Astrocyte (in vitro differentiated cells and primary cell): ENCODE measurements at places on chromosomes 7 and 10.

GRCh38 chr10:4576206-4576605 lies 249.8 kb upstream of the AKR1E2 start:
- no peaks in the 10 kb centered on the region for H3K36me3 ChIP-seq
- H3K27me3 ChIP-seq, result no peaks in the 10 kb centered on the region
- H3K27ac ChIP-seq, result no peak overlapping the region
- no peak for DNase-seq
- no peak overlapping the region for H3K4me3 ChIP-seq

- peaks cover 47% of the 10 kb centered on the region for H3K4me1 ChIP-seq
- no peaks in the 10 kb centered on the region for H3K27me3 ChIP-seq
- H3K27ac ChIP-seq, result peak overlapping the region; percentile 54
- no peak overlapping the region for H3K4me3 ChIP-seq
- no peaks in the 10 kb centered on the region for H3K36me3 ChIP-seq
- DNase-seq, result no peak
Measured at GRCh38 chr10:103764296-103765088, 90.9 kb downstream of the SH3PXD2A start.

DNA sequence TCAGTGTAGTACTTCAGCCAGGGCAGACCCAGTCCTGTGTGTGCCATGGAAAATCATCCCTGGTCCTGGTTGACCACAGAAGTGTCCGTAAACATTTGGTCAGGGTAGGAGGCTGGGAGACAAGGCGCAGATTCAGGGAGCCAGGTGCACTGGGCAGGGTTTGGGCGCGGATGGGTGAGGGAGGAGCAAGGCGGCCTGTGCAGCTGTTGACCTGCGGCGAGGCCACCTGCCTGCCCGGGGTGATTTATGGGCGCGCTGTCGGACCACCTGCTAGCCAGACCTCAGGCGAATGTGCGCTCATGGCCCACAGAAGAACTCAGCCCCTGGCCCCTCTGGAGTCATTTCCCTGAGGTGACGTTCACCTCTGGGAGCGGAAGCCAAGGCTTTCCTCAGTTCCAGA lies 6.6 kb downstream of the SFRP5 start:
- H3K4me3 ChIP-seq, result no peak overlapping the region
- no peaks in the 10 kb centered on the region for H3K4me1 ChIP-seq
- no peaks in the 10 kb centered on the region for H3K36me3 ChIP-seq
- peaks cover 3% of the 10 kb centered on the region for H3K27me3 ChIP-seq
- H3K27ac ChIP-seq, result no peak overlapping the region

DNA sequence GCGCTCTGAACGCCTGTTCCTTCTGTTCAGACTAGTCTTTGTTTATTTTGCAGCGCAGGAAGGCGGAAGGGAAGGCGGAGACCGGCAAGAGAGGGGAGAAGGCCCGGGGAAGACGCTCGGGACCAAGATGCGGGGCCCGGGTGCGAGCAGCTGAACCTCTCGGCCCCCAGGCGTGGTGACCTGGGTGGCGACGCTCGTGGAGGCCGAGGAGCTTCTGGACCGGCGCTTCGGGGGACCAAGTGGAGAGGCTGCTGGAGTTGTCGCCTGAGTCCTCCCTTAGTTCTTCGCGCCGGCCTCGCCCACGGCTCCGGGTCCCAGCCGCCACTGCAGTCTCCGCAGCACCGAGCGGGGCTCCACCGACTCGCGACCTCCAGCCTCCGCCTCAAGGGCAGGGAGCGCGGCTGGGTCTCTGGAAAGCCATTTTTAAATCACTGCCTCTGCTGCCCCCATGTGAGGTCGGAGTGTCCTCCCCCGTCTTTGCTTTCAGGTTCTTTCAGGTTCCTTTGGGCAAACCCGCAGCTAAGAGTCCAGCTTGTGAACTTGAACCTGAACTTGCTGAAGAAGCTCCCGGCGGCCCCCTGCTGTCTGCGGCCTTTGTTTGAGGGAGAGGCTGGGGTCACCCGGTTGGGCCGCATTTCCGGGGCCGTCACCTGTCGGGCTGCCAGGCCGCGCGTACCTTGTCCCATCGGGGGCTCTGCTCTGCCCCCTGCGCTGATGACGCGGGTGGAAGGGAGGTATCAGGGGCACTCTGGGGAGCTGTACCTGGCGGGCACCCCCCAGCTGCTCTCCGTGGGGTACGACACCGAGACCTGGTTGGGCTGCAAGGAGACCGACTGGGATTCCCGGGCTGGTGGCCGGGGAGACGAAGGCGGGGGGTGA lies 136.0 kb downstream of the KIF20B start:
- peaks cover 9% of the 10 kb centered on the region for H3K4me1 ChIP-seq
- peak overlapping the region; percentile 66 for H3K4me3 ChIP-seq
- DNase-seq, result peak; percentile 18
- no peaks in the 10 kb centered on the region for H3K36me3 ChIP-seq
- H3K27ac ChIP-seq, result no peak overlapping the region

DNA sequence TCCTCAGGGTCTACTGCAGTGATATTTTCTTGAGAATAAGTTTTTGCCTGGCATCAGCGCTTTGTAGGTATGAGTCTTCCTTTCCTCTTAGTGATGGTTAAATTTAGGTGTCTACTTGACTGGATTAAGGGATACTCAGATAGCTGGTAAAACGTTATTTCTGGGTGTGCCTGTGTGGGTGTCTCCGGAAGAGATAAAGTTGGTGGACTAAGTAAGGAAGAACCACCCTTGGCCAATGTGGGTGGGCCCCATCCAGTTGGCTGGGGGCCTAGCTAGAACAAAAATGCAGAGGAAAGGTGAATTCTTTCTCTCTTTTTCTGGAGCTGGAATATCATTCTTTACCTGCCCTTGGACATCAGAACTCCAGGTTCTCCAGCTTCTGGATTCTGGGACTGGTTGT lies 138.8 kb downstream of the ADCYAP1R1 start:
- H3K27ac ChIP-seq, result no peak overlapping the region
- no peaks in the 10 kb centered on the region for H3K36me3 ChIP-seq
- no peak overlapping the region for H3K4me3 ChIP-seq
- no peaks in the 10 kb centered on the region for H3K27me3 ChIP-seq

DNA sequence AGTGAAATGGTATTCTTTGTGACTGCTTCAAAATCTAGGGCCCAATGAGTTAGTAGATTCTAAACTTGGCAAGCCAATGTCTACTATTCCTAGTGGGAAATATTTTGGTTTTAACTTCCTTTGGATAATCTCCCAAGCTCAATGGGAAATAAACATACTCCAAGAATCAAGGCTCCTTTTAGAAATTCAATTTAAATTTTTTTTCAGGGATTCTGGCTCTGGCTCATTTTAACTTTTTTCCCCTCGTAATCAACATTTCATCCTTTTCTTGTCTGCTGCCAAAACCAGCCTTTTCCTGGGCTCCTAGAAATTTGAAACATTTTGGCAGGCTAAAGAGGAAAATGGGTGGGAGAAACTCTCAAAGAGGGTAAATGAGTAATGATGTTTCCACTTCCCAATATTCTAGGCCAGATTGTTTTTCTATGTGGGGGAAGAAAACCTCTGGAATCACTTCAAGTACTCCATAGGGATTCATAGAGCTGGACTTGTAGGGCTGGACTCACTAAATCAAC lies 85.6 kb upstream of the AGR3 start:
- no peaks in the 10 kb centered on the region for H3K27me3 ChIP-seq
- peaks cover 9% of the 10 kb centered on the region for H3K4me1 ChIP-seq
- H3K4me3 ChIP-seq, result no peak overlapping the region
- H3K27ac ChIP-seq, result peak overlapping the region; percentile 18
- DNase-seq, result peak; percentile 85

GRCh38 chr10:123835575-123835974 lies 56.0 kb downstream of the CPXM2 start:
- H3K4me3 ChIP-seq, result no peak overlapping the region
- no peaks in the 10 kb centered on the region for H3K36me3 ChIP-seq
- no peak for DNase-seq
- no peaks in the 10 kb centered on the region for H3K4me1 ChIP-seq

- no peak overlapping the region for H3K27ac ChIP-seq
- H3K4me3 ChIP-seq, result no peak overlapping the region
- H3K27me3 ChIP-seq, result no peaks in the 10 kb centered on the region
Measured at GRCh38 chr10:109464949-109465348, 458.4 kb downstream of the XPNPEP1 start.

DNA sequence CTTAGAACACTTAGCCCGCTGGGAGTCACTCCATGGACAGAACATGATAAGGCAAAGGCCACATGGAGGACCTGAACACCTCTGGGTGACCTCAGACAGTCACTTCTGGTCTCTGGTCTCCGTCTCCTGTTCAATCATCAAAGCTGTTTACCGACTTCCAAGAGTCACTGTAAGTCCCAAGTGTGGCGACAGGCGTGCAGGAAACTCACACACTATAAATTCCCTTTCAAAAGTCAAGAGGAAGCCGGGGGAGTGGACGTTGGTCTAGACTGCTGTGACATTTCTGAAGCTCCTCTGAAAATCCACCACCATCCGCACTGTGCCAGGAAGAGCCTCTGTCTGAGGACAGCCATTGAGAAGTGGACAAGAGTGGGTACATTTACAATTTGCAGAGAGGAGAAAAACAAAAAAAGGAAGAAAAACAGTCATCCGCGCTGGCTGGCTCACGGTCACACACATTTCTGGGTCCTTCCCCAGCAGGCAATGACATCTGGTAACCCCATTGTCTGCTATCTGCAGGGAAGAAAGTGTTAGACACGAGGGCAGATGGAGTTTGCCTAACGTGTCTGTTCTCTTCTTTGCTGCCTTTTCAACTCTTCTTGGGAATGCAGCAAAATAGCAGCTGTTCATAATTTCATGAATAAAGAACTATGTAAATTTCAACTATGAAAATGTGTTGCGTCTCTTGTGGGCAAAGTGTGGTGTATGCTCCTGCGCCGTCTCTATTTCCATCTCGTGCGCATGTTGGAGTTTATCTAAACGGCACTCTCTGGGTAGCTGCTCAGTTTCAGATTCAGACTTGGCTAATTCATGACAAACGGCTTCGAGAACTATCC lies 32.9 kb upstream of the CUX1 start:
- no peak overlapping the region for H3K27ac ChIP-seq
- H3K36me3 ChIP-seq, result no peaks in the 10 kb centered on the region
- no peaks in the 10 kb centered on the region for H3K4me1 ChIP-seq
- DNase-seq, result no peak
- H3K4me3 ChIP-seq, result no peak overlapping the region

GRCh38 chr7:99693427-99694200 lies 13.8 kb upstream of the CYP3A5 start:
- H3K4me1 ChIP-seq, result no peaks in the 10 kb centered on the region
- peaks cover 3% of the 10 kb centered on the region for H3K27me3 ChIP-seq
- H3K36me3 ChIP-seq, result no peaks in the 10 kb centered on the region

DNA sequence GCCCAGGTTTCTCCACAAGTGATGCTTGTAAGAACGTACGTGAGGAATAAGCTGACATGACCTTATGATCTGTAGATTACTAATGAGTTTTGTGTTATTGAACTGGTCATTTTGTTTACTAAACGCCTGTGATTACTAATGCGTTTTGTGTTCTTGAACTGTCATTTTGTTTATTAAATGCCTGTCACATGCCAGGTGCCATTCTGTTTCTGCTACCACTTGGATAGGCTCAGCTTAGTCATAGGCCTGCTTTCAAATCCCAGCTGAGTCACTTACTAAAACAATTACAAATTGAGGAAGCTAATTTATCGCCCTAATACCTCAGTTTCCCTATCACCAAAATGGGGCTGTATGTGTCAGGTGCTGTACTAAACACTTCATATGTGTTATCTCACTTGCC lies 4.7 kb upstream of the HGF start:
- no peaks in the 10 kb centered on the region for H3K4me1 ChIP-seq
- H3K4me3 ChIP-seq, result no peak overlapping the region
- no peak overlapping the region for H3K27ac ChIP-seq
- no peaks in the 10 kb centered on the region for H3K36me3 ChIP-seq
- DNase-seq, result no peak
- H3K27me3 ChIP-seq, result no peaks in the 10 kb centered on the region

- DNase-seq, result no peak
- H3K4me1 ChIP-seq, result no peaks in the 10 kb centered on the region
- no peaks in the 10 kb centered on the region for H3K36me3 ChIP-seq
- no peaks in the 10 kb centered on the region for H3K27me3 ChIP-seq
- no peak overlapping the region for H3K27ac ChIP-seq
- no peak overlapping the region for H3K4me3 ChIP-seq
Measured at GRCh38 chr7:50371551-50372021, 67.1 kb downstream of the IKZF1 start.
